ENCODE measurements at places on chromosomes 11 and 22. TPM values are rescaled to one million over a fixed set of nuclear protein-coding genes. Genes with fewer than 3 reads are reported as not detected.
A peak's percentile ranks its signal among the peaks of the same experiment; 100 is the strongest.

Gene FGF19
- not detected for total RNA-seq

Gene HBG1
- not detected for total RNA-seq

Gene YPEL1
- total RNA-seq = 3.4 TPM

Gene OR51E2
- total RNA-seq = 0.19 TPM

Gene NTM
- 2.9 TPM for total RNA-seq

Gene IGF2
- 44.6 TPM for total RNA-seq

Gene PTS
- 34.8 TPM for total RNA-seq

Gene C11orf65
- not detected for total RNA-seq

Gene TRAF6
- total RNA-seq = 10.1 TPM

Gene MDK
- 16.6 TPM for total RNA-seq

Gene EXPH5
- total RNA-seq = 0.72 TPM

GRCh38 chr11:14905104-14906033 is 13.3 kb upstream of the CYP2R1 start:
- no peak for DNase-seq

DNA sequence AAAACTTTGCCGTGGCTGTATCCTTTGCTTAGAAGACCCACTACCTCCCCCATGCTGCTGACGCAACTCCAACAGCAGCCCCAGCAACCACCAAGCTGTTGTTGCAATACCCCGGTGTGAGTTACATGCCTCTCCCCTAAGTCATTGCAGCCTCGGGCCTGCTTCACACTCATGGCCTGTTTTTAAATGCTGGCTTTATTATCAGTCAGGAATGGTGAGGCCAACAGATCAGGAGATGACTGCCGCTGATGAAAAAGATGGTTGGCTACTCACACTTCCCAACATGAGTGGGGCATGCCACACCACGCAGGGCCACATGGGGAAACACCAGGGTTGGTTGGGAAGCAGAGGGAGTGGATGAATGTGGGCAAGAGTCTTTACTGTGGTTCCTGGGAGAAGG is 171.5 kb upstream of the SYT13 start:
- peak; percentile 38 for DNase-seq

DNA sequence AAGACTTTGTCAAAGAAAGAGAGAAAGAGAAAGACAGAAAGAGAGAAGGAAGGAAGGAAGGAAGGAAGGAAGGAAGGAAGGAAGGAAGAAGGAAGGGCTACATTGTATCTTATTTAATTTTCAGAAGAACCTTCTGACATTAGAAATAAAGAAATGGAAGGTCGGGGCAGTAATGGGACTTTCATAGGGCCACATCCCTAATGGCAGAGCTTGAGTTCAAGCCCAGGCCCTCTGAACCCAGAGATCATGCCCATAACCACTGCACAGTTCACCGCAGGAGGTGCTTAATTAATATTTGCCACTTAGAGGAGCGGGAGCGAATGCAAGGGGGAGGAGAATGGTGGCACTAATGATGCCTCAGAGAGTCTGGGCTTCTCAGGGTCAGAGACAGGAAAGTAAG is 233.3 kb downstream of the MN1 start:
- DNase-seq = no peak

- no peak for DNase-seq
Observed at GRCh38 chr11:107792049-107792443, 66.5 kb downstream of the SLC35F2 start.

DNA sequence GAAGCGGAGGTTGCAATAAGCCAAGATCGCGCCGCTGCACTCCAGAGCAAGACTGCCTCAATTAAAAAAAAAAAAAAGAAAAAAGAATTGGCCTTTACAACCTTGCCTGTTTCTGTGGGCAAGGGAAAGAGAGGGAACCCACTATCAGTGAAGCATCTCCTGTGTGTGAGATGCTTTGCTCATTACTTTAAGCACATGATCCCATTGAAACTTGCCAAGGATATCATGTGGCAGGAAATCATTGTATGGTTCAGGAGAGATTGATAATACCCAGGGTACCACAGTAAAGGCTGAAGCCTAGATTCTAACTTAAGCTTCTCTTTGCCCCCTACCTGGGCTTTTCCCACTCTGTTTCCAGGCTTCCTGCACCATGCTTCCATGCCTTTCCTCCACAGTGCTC is 3.6 kb downstream of the LDLRAD3 start:
- no peak for DNase-seq

DNA sequence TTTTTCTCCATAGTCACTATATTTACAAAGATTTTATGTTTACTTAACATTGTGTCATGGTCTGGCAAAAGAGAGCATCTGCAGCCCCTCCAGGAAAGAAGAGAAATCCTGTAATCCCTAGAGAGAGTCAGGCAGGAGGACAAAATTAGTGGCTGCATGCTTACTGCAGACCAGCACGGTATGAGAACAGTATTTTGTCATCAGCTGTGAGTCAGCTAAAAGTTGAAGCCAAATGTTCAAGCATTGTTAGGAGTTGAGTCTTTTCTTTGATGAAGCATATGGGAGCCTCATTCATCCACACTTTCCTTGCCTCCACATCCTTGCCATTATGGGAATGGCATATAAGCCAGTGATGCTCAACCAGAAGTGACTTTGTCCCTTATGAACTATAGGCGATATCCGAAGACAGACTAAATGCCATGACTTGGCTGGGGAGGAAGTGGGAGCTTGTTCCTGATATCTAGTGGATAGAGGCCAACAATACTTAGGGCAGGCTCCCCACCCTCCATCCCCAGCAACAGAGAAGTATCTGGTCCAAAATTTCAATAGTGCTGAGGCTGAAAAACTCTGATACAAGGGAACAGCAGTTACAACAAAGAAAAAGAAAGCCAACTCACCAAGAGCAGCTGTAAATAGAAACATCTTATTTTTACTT is 112.0 kb upstream of the OR5AK2 start:
- no peak for DNase-seq

DNA sequence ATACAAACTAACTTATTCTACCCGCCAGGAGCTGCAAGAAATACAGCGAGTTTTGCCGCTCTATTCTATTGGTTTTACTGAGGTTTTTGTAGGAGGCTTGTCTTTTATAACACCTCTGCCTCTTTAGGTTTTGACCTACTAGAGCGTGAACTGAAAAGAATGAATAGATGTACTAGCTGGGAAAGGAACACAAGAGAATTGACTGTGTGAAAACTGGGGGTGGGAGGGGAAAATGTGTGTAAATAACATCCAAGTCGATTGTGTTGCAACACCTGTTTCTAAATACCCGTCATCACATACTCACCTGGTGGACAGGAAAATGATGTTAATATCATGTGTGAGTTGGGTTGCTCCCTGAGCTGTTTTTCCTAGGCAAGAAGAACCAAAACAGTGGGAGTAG is 12.9 kb upstream of the JHY start:
- DNase-seq = no peak

DNA sequence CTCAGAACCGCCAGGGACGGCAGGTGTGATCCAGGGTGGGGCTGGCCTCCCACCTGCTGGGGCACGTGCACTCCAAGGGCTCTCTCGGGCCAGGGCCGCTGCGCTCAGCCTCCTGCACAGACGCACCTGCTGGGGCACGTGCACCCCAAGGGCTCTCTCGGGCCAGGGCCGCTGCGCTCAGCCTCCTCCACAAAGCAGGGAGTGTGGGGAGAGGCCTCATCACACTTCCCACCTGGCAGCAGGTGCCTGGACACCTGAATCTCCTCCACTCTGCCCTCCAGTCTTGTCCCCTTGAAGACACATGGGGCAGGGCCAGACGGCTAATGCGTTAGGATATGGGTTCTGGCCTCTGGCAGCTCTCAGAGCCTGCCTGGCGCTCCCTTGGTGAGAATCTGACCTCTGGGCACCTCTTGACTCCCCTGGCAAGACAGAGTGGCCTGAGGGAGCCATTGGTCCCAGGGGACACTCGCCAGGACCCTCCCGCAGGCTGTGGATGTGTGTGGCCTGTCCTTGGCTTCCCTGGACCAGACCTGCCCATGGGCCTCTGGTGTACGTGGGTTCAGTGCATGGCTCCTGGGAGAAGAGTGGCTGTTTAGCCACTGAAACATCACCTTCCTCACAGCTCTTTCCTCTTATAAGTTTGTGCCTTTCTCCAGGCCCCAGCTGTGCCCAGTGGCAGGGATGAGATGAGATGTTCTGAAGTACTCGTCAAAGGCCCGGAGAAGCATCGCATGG is 73.5 kb downstream of the BRD1 start:
- no peak for DNase-seq

DNA sequence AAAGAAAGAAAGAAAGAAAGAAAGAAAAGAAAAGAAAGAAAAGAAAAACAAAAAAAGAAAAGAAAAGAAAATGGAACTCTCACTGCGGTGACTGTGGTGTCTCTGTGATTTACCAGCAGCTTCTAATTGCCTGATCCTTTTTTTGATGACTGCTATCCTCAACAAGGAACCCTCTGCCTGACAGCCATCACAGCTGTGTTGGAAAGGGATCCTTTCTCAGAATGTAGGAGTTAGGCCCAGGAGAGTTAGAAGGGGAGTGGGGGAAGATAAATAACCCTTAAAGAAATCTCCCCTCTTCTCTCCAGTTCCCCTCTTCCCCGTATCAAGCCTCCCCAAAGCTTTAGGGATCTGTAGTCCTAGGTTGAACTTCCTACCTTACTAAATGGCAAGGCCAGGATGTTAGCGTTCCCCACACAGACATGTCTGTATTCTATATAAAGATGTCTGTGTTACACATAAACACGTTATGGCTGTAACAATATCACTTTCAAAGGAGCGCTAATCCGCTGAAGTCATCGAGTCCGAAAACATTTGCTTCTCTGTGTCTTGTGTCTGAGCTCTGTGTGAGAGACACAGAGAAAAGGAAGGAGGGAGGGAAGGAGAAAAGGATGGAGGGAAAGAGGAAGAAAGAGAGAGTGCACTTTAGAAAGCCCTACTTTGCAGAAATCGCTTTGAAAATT is 26.8 kb upstream of the WT1 start:
- DNase-seq = no peak

GRCh38 chr22:48313175-48313830 is 1514.4 kb downstream of the BRD1 start:
- no peak for DNase-seq

DNA sequence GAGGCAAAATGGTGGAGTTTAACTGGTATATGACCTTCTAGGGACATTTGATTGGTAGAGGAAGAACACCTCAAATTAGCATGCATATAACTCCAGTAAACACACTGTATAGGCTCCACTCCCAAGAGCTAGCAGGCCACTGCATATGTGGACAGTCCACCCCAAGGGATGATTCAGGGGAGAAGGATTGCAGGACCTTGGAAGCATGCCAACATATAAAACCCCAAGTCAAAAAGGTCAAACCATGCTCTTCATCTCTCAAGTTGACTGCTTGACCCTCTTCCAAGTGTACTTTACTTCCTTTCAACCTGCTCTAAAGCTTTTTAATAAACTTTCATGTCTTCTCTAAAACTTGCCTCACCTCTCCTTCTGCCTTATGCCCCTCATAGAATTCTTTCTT is 459.9 kb upstream of the CCDC179 start:
- no peak for DNase-seq

GRCh38 chr11:116199182-116199581 is 573.6 kb downstream of the BUD13 start:
- DNase-seq = no peak

DNA sequence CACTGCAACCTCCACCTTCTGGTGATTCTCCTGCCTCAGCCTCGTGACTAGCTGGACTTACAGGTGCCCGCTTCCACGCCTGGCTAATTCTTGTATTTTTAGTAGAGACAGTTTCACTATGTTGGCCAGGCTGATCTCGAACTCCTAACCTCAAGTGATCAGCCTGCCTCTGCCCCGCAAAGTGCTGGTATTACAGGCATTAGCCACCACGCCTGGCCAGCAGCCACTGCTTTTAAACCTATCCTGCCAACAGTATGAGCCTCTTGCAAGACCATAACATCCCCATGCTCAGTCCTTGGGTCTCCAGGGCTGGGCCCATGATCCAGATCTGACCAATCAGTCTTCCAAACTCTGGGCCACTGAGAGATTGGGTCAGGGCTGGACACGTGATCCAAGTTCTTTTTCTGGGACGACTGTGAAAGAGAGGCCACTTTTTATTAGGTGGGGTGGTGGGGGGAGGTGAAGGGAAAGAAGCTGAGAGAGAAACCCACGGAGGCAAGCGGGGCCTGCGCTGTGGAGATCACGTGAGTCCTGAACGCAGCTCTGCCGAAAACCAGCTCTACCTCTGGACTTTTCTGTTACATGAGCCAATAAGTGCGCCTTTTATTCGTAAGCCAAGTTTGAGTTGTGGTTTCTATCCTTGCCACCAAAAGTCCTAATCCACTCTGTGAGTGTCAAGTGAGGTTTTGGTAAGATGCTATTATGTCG is 17.9 kb downstream of the ASPHD2 start:
- DNase-seq = no peak

GRCh38 chr11:47177846-47178245 is 1.2 kb upstream of the ARFGAP2 start:
- no peak for DNase-seq

DNA sequence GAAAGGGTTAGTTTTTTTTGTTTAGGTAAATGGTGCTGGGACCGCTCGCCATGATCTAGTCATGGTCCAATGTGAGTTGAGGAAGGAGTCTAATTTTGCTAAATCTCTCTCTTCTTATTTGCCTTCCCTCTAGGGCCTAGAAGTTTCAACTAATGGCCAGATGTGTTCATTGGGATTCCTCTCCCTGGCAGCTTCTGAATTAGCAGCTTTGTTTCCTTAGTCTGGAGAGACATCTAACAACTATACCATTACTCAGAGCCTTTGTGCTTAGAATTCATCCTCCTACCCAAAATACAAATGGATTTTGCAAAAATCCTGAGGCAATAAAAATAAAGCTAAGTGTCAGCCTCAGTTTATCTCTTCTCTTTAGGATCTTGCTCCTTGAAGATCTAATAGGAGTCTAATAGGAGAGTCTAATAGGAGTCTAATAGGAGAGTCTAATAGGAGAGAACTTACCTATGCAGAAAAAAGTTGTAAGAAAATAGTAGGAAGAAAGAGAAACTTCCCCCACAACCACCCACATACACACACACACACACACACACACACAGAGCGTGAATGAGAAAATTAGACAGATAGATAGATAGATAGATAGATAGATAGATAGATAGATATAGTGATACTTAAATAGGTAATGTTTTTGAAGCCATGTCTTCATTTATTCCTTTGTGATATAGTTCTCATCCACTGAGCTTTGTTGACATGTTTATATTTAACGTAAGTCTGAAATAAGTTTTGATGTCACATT is 980.5 kb upstream of the CNTN5 start:
- DNase-seq = no peak

- no peak for DNase-seq
Observed at GRCh38 chr11:15544353-15544752, 429.6 kb downstream of the INSC start.

DNA sequence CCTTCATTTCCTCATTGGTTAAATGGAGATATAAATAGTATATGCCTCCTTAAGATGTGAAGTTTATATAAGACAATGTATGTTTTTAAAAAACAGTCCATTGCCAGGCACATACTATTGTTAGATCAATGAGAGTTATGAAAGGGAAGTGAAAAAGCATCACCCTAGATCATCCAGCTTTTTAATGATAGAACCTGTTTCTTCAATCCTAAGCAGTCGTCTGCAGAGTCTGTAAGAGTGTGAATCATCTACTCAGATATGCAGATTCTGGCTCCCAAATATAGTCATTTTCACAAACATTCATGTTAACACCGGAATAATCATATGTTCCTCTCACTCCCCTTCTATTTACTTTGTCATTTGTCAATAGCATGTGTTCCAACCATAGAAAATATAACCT is 65.3 kb upstream of the SLN start:
- DNase-seq = no peak

GRCh38 chr11:75673977-75674582 is 5.2 kb upstream of the MAP6 start:
- DNase-seq = no peak
